ENCODE measurements at places on chromosomes 7 and 10.

GRCh38 chr7:77439572-77439971 lies 23.4 kb upstream of the GSAP start:
- peak; percentile 55 for DNase-seq

DNA sequence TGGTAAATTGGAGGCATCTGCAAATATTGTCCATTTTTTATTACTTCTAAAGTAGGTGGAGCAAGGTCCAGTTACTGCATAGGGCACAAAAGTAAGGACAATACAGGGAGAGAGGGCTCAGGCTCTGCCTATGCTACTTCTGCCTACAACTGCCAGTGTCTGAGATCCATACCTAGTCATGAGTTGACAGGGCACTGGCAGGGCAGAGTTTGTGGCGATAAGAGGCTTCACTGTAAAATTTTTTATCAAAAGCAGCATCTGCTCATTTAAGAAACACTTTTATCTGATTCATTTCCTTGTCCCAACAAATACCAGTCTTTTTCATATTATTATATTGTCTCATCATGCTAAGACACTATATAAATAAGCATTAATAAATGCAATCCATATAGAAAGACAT lies 178.0 kb downstream of the LRRN3 start:
- no peak for DNase-seq

DNA sequence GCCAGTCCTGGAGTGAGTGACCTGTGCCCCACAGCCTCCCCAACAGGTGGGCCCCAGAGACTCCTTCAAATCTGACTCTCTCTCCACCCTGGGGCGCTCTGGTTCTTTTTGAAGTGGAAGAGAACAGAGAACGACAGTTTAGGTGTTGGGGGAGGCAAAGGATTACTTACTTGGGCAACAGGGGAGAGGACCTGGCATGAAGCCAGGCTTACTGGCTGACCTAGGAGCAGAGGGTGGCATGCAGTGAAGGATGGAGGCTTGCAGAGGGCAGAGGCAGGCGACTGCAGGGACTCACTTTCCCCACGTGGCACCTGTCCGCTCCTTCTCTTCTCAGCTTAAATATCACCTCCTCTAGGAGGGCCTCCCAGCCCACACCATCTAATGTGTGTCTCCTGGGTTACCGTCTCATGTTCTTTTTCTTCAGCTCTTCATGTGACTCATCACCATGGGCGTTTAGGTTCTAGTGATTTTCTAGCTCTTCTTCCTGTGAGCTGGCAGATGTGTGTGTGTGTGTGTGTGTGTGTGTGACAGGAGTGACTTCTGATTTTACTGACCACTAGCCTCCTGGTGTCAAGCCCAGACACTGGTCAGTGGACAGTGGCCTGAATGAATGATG lies 15.5 kb downstream of the LZTS2 start:
- peak; percentile 55 for DNase-seq

- peak; percentile 31 for DNase-seq
Measured at GRCh38 chr7:38306914-38307313, 33.5 kb upstream of the TARP start.

- DNase-seq, result no peak
Measured at GRCh38 chr7:158583143-158583542, 4.5 kb downstream of the PTPRN2 start.

- DNase-seq, result no peak
Measured at GRCh38 chr10:68598978-68599770, 39.0 kb downstream of the TET1 start.
